ENCODE measurements at places on chromosomes 6 and 20.
A peak's percentile ranks its signal among the peaks of the same experiment; 100 is the strongest.

DNA sequence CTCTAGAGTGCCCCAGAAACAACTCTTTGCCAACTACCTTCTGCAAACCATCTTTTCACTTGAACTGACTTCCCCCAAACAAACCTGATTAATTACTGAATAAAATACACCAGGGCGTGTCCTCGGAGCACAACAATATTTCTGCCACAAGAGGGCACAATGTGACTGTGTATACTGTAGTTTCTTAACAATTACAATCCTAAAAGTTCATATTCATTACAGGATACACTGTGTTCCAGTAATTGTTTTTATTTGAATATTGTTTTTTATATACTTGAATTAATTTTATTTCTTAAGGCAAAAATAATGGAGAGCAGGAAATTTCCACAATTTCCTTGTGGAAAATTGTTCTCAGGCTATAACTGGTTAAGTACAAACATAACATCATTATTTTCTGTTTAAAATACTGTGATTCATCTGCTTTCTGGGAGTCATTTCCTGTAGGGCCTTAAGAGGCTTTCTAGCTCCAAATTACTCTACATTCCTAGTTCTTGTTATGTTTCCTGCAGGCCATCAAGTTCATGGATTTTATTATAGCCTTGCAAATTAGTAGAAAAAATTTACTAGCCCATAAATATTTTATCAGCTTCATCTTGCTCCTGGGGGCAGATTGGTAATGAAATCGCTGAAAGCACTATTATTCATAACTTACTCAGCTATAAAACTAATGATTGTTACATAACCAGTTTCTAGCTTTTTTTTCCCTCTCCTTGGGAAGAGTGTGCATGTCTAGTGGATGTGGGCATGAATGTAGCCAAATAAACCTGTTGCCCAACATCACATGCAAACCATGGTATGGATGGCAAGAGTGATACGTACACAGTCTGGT, 51.9 kb upstream of the SLC22A16 start:
- peak; percentile 28 for DNase-seq

- no peak for DNase-seq
These were observed 82.6 kb downstream of the OR2B2 start for GRCh38 chr6:27829453-27830211.

- DNase-seq = no peak
These were observed 2.9 kb downstream of the NRN1 start for GRCh38 chr6:6003621-6004366.

- DNase-seq = no peak
These were observed 12.1 kb upstream of the PDYN start for GRCh38 chr20:2005831-2006426.

GRCh38 chr6:134523903-134524650, 206.2 kb upstream of the SGK1 start:
- DNase-seq = no peak

DNA sequence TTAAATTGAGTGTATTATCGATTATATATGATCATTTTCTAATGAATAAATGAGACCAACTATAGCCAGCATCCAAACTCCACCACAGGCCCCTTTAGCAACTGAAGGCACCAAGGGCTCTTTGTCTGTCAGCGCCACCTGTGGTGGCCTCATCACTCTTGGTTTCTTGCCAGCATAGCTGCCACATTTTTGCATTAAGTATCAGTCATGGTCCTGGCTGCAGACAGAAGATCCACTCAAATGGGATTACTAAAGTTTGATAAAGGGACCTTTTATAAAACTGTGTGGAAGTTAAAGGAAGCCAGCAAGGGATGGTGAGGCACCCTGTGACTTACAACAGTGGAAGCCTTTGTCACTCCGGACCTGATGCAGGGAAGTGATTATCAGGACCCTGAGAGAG, 162.9 kb downstream of the C6orf118 start:
- DNase-seq = no peak

- DNase-seq = no peak
These were observed 31.5 kb downstream of the NEDD9 start for GRCh38 chr6:11201015-11201414.

DNA sequence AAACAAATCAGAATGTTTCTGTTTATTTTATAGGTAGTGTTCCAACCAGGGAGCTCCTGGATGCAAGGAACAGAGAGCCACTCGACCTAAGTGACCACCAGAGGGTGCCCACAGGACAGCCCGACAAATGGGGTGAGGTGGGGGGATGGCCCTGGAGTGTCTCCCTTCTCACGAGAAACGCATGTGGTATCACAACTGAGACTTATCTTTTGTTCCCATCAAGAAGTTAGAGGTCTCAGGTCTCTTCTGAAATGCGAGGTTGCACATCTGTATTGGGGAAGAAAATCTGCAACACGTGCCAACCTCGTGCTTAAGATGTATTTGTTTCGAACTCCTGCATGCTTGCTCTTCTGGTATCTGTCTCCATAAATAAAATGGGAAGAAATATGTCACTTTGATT, 104.0 kb downstream of the ISM1 start:
- no peak for DNase-seq

GRCh38 chr20:5668529-5668868, 81.7 kb upstream of the SHLD1 start:
- DNase-seq = no peak

- DNase-seq = no peak
These were observed 7.3 kb upstream of the RNF24 start for GRCh38 chr20:4022386-4023286.

DNA sequence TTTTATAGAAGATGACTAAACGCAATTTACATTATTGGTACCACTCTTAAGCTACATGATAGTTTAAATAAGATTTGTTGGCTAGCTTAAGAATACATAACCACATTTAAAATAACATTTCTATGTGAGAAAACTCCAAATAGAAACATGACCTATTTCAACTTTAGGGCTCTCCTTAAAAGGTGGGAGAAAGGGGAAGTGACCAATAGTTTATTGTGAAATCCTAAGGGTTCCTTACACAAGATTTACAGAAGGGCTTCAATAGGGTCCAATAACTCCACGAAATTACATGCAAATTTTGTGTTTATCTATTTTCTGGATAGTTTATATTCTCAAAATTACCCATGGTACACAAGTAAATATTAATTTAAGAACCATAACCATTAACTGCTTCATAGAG, 91.6 kb upstream of the DST start:
- no peak for DNase-seq

- DNase-seq = no peak
These were observed 704.3 kb downstream of the EPM2A start for GRCh38 chr6:145031001-145031400.

- DNase-seq = no peak
These were observed 90.4 kb downstream of the DLL1 start for GRCh38 chr6:170200458-170200891.

DNA sequence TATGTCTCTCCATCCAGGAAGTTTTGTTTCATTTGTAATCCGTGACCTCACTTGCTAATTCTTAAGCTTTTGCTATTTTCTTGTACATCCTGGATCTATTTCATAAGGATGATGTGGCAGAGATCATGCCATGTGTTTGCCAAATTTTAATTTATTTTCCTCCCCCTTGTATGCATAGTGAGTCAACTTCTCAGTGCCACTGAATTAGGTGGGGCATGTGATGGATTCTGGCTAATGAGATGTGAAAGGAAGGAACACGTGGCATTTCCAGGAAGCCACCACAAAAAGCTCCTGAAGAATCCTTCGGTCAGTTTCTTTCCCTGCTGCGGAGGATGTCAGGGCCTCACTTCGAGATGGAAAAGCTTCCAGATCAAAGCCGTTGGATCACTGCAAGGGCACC, 86.2 kb upstream of the PRL start:
- no peak for DNase-seq

- no peak for DNase-seq
These were observed 502.4 kb downstream of the LMBRD1 start for GRCh38 chr6:69294407-69294806.

DNA sequence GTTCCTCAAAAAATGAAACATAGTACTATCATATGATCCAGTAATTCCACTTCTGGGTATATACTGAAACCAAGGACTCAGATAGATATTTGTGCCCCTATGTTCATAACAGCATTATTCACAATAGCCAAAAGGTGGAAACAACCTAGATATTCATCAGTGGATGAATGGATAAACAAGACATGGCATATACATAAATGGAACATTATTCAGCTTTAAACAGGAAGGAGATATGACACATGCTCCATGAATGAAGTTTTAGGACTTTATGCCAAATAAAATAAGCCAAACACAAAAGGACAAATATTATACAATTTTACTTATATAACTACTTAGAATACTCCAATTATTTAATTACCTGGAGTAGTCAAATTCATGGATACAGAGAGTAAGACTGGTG, 16.4 kb downstream of the PLCB1 start:
- DNase-seq = no peak

- DNase-seq = no peak
These were observed 115.5 kb downstream of the VEGFA start for GRCh38 chr6:43885399-43886066.

DNA sequence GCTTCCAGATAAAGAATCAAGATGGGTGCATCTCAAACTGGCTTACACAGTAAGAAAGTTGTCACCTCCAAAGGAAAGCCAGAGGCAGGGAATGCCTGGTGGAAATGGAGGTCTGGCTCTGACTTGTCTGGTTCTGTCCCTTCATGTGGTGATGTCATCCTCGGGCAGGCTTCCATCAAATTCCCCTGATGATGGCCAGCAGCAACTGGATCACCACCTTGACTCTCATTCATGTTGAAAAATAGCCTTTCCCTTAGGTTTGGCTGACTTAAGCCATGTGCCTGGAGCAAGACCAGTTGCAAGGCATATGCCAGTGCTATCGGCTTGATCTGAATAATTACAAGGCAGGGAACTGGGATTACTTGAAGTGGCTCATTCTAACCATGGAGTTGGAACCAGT, 28.8 kb downstream of the IMPG1 start:
- DNase-seq = no peak

DNA sequence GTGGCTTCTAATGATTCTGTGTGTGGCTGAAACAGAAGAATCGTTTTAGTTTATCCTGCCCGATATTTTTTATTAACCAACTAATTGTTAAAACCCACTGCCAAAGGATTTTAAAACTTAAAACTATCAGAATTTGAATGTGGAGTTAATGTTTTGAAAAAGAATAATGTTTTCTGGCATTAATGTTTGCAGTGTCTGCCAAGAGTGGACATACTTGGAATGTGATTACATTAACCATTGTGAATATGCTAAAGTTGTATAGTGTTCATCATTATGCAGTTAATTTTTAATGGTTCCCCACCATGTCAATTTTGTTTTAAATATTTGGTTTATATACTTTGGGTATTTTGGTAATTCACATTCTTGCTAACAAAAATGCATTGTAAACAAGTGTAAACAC, 24.4 kb downstream of the DCBLD1 start:
- DNase-seq = no peak

- no peak for DNase-seq
These were observed 313.7 kb downstream of the FOXC1 start for GRCh38 chr6:1923449-1923848.

- no peak for DNase-seq
These were observed 96.9 kb upstream of the ARMC2 start for GRCh38 chr6:108751282-108751681.

- peak; percentile 92 for DNase-seq
These were observed 31.9 kb downstream of the HIVEP2 start for GRCh38 chr6:142913036-142913510.

GRCh38 chr6:98833057-98833306, 1.4 kb upstream of the POU3F2 start:
- no peak for DNase-seq

- DNase-seq = no peak
These were observed 11.0 kb downstream of the TMEM14C start for GRCh38 chr6:10733863-10734262.

- DNase-seq = no peak
These were observed 156.6 kb upstream of the OPRM1 start for GRCh38 chr6:153882411-153882810.

DNA sequence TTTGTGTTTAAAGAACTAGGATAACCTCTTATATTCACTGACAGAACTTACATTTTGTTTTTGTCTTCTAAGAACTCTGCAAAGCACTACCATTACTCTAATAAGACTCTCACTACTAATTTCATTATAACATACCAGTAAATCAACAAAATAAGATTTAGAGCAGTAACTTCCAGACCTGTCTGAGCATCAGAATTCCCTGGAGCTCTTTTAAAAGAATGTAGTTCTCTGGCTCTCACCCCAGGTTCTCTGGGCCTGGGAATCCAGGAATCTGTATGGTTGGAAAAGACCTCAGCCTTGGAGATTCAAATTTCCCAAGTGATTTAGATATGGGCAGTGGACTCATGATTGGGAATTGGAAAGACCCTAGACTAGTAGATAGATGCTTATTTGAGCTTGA, 89.4 kb downstream of the JAG1 start:
- DNase-seq = no peak

GRCh38 chr20:13546497-13547131, 92.1 kb downstream of the TASP1 start:
- peak; percentile 17 for DNase-seq

DNA sequence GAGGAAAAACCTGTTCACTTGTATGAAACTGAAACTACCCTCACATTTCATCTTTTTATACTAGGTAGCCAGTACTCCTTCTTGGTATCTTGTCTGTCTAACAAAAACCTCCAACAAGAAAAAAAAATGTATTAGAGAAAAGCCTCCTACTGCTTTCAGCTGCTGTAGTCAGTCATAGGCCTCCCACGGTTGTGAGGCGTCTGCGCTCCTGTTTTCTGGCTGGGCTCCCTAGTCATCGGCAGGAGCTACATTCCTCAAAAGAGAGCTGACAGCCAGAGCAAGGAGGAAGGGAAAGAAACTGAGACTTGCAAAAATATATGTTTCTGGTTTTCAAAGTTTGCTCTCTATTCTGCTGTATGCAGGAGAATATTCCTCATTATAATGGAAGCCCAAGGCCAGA, 517.0 kb downstream of the LMBRD1 start:
- no peak for DNase-seq

GRCh38 chr6:69280858-69281257, 516.0 kb downstream of the LMBRD1 start:
- DNase-seq = no peak

- DNase-seq = no peak
These were observed 132.8 kb upstream of the AGPAT4 start for GRCh38 chr6:161406646-161407045.

DNA sequence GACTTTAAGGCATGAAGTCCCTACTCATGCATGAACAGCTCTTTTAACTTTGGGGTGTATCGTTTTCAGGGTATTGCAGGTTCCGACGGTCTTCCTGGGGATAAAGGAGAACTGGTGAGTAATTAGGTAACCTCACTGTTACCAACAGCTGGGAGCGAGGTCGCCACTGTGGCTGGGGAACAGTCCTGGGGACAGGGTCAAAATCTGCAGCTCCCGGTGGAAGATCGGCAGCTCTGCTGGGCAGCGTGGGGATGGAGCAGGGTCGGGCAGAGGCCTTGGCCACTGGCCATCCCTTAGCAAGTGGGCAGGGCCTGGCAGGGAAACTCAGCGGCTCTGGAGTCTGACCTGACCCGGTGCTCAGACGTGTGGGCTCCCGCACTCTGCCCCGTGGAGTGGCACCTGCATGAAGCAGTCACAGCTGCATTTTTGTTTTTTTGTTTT, 16.1 kb downstream of the COL9A3 start:
- no peak for DNase-seq

- no peak for DNase-seq
These were observed 18.8 kb downstream of the KCNK5 start for GRCh38 chr6:39210450-39210849.
